Activated CD4-positive, CD25-positive, alpha-beta regulatory T cell treated with anti-CD3 and anti-CD28 coated beads, Interleukin-2, amount 50 U/mL, for 72 hours (primary cell): ENCODE measurements at places on chromosomes 3 and 15.

DNA sequence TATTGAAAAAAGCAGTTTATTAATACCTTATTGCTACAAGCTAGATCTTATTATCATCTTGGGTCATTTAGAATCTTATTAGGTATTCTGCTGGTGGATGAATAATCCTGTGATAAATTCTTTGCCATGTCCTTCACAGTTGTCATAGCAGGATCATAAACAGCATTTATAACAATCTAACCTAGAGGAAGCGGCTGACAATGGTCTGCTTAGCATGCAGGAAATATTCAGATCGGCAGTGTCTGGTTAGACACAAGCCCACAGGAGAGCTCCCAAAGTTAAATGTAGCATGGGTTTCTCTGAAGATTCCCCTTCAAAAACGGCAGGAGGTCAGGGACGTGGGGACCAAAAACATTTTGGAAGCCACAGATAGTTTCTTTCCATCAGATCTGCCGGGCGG, 179.3 kb downstream of the FOXB1 start:
- DNase-seq: no peak

DNA sequence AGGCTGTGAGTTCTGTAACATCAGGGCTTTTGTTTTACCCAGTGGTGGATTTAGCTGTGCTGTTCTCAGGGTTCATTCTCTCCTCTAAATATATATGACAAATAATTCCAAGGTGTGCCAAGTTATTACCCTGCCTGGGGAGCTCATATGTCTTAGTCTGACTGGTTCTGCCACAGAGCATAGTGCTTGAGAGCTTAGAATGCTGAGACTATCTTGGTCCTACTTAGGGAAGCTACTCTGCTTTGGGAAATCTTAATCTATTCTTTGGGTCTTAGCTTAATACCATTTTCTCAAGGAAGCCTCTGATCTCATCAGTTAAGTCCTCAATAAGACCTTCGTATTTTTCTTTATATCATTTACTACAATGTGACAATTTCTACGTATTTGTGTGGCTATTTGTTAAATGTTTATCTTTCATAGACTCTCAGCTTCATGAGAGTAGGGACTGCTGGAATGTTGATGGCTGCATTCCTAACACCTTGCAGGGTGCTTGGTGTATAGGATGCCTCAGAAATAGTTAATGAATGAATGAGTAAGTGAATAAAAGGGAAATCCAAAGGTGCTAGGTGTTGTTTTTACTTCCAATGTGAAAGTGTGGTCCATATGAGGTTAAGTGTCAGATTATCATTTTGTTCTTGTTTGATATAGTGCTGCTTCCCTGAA, 1.8 kb downstream of the OTOL1 start:
- DNase-seq: no peak

DNA sequence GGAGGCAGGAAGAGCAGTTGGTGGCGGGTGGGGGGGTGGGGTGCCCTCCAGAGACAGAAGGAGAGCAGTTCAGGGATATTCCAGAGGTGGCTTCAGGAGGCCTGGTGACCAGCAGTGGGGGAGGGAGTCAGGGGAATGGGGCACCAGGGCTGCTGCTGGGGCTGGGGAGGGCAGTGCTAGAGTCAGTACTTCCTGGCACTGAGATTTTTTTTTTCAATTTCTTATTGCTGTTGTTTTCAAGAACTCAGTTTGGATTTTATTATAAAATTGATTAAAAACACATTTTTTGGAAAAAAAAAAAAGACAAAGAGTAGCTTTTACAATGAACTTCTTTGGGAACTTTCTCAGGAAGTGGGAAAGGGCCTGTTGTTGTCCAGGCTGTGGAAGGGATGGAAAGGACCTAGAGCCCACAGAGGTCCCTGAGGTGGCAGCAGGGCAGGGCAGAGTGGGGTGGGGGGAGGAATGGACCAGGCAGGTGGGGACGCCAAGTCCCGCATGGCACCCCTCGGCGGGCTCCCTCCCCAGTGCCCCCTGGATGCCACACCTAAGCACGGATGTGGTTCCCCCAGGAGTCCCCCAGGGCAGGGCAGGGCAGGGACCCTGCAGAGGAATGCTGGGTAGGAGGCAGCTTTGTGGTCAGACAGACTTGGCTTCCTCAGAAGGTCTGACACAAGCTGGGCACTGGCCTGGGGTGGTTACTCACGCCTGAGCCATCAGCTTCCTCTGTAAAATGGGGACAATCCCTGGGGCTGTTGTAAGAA, 8.5 kb upstream of the ANPEP start:
- no peak for DNase-seq

DNA sequence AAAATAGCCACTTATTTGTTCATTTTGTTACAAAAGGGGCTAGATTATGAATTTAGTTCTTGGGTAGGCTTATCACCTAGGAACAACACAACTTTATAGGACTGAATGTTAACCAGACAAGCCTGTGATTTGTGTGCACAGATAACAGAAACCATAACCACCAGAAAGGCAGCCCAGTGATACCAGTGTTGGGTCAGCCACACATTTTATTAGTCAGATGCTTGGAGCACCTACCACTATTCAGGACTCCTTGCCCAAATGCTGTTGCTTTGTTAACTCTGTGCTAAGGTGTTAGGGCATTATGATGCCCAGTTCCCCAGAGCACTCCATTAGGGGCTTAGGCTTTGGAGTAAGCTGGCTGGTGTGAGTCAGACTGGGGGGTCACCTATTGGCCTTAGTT, 22.5 kb downstream of the PLCL2 start:
- DNase-seq: no peak

GRCh38 chr15:48861813-48862431, 16.0 kb upstream of the EID1 start:
- no peak for DNase-seq

DNA sequence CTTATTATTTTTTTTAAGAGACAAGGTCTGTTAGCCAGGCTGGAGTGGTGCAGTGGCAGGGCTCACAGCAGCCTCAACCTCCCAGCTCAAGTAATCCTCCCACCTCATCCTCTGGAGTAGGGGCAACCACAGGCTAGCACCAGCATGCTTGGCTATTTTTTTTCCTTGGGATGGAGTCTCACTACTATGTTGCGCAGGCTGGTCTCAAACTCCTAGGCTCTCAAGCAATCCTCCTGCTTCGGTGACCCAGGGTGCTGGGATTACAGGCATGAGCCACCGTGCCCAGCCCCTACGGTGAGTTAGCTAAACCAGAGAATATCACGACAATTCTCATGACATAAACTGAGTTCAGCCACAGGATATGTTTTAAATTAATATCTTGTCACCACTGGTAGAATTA, 2.0 kb downstream of the DCUN1D1 start:
- DNase-seq: no peak

DNA sequence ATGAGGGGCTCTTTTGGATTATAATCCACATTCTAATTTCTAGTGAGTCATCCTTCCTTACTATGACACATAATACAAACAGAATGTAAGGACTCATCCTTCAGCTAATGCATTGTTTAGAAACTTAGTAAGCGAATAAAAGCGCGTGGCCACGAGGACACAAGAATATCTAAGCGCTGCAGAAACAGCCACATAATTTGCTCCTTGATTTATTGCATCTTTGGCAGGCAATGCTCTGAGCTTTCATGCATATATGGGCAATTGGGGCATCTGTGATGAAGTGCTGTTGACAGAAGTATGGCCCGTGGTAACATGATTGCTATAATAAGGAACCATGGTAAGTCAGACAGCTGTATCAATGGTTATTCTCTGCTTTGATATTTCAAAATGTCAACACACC, 191.3 kb upstream of the ZNF385D start:
- no peak for DNase-seq

- no peak for DNase-seq
Observed at GRCh38 chr3:136624894-136625815, 127.0 kb downstream of the STAG1 start.

DNA sequence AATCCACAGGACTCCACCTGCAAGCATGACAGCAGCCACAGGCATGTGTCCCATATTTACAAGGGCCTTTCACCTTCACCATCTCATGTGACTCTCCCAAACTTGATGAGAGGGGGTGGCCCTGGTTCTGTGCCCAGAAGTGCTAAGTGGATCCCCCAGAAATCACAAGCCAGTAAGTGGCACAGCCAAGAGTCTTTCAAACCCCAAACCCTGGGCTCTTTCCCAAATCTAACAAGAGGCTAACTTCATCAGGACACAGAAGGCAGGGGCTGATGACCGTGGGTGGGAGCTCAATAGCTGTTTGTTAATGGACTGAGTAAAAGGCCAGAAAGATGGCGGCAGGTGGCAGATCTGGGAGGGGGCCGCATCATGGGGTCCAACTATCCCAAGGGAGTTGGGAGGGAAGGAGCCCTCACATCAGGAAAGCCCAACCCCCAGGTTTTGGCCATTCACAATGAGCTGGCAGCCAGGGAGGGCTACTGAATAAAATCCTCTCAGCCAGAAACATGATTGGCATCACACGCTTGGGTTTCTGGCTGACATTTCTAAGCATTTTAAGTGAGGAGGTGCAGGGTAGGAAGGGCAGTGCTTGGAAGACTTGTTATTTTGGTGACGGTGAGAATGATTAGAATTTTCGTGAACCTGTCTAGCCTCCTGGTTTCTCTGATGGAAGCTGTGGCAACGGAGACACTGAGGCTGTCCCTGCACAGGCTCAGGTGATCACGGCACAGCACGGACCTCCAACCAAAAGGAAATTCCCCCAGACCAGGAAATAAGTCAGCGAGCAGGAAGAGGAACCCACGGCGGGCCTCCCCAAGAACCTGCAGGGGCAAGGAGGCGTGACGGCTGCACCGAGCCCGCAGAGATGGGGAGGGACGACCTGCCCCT, 109.3 kb downstream of the OXNAD1 start:
- no peak for DNase-seq

DNA sequence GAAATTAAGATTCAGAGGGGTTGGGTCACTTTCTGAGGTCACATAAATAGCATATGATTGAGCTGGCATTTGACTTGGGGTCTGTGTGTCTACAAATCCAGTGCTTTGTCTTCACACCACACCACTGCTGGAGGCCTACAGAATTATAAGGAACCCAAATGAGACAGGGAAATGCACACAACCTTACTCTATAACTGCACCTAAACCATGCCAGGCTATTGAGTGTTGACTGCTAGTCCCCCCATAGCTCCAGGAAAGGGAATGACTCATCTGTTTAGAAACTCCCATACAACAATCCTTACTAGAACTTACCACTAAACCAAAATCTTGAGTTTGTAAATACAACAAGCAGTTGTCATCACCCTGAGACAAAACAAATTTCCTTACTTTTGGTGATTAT, 16.9 kb upstream of the TSC22D2 start:
- DNase-seq: no peak

DNA sequence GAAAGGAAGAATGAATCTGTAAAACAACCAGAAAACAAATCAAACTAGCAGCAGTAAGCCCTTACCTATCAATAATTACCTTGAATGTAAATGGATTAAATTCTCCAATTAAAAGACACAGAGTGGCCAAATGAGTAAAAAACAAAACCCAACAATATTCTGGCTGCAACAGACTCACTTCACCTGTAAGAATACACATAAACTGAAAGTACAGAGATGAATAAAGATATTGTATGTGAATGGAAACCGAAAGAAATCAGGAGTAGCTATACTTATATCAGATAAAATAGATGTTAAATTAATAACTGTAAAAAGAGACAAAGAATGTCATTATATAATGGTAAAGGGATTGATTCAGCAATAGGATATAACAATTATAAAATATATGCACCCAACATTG, 514.5 kb upstream of the DPPA4 start:
- DNase-seq: no peak

DNA sequence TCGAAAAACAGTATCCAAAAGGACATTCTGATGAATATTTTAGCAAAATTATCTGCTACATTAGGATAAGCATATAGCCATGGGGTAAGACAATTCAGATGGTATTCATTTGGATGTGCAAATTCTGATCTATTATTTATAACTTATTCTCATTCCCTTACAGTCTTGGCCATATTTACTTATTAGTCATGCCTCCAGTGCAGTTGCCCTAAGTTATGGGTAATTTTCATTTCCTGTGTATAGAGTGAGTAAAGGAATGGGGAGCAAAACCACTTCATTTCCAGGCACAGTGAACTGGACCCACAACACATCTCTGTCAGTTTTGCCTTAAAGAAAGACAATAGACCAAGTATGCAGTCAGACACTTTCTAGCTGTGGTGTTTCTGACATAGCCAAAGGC, 134.3 kb downstream of the POLQ start:
- no peak for DNase-seq

DNA sequence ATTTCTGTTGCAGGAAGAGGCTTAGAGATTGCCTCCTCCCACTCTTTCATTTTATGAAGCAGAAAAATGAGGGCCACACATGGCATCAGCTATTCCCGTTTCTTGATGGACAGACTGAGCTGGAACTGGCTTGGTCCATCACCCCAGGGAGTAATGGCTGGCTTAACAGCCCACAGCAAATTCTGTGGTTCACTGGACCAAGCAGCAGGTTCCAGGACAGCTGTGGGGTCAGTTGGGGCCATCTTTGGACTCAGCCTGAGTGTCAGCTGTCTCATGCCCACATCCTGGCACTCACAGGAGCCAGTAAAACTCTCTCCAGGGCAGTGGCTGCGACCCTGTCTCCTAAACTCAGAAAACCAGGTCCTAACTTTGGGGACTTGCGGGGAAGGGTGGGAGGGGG, 36.5 kb downstream of the ZDHHC19 start:
- DNase-seq: no peak

- no peak for DNase-seq
Observed at GRCh38 chr3:157786211-157786610, 283.0 kb upstream of the VEPH1 start.

GRCh38 chr3:20310629-20311028, 124.6 kb upstream of the SGO1 start:
- no peak for DNase-seq

- DNase-seq: no peak
Observed at GRCh38 chr3:152508705-152509104, 240.0 kb downstream of the MBNL1 start.

DNA sequence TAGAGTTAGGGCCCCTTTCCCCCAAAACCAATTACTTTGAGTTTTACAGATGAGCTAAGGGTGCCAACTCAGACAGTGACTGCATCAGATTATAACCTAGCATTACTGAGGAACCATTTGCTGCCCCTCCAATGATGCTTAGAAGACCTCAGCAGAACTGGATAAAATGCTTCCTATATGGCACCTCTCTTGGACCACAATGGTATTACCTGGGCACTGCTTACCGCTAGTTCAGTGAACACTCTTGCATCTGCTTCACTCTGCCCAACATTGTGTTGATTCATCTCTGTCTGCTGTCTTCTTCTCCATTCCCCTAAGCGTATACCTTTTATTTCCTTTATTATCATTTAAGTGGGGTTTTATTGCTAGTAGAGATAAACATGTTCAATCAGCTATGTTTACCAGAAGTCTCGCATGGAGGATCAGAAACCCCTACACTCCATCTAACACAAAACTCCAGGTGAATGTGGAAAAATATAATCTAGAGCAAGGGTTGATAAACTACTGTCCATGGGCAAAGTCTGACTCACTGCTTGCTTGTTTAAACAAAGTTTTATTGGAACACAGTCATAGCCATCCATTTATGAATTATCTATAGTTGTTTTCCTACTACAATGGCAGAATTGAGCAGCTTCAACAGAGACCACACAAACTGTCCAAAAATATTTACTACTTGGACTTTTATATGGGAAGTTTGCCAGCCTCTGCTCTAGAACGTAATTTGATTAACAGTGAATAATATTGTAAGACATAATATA, 100.2 kb upstream of the PTX3 start:
- DNase-seq: no peak
